T-helper 2 cell treated with Interferon-gamma antibody and Interleukin-4, amounts not matched to agents 5 μg/mL and 100 μg/mL, for 36 hours (primary cell): ENCODE measurements at places on chromosomes 3 and 15.

GRCh38 chr3:194938845-194939531 lies 253.3 kb downstream of the FAM43A start:
- H3K4me1 ChIP-seq = no peaks in the 10 kb centered on the region
- DNase-seq = no peak
- H3K36me3 ChIP-seq = no peaks in the 10 kb centered on the region
- H3K4me3 ChIP-seq = no peak overlapping the region
- H3K27me3 ChIP-seq = peaks cover 2% of the 10 kb centered on the region

- H3K4me3 ChIP-seq = no peak overlapping the region
- DNase-seq = no peak
- H3K27ac ChIP-seq = no peak overlapping the region
- no peaks in the 10 kb centered on the region for H3K36me3 ChIP-seq
- H3K4me1 ChIP-seq = no peaks in the 10 kb centered on the region
These were observed 101.3 kb downstream of the WDR76 start for GRCh38 chr15:43928152-43928551.

- H3K4me1 ChIP-seq = peaks cover 44% of the 10 kb centered on the region
- peak; percentile 27 for DNase-seq
- H3K27ac ChIP-seq = peak overlapping the region; percentile 79
- H3K36me3 ChIP-seq = peaks cover 2% of the 10 kb centered on the region
These were observed 2.6 kb upstream of the ZSCAN2 start for GRCh38 chr15:84598250-84598649.

DNA sequence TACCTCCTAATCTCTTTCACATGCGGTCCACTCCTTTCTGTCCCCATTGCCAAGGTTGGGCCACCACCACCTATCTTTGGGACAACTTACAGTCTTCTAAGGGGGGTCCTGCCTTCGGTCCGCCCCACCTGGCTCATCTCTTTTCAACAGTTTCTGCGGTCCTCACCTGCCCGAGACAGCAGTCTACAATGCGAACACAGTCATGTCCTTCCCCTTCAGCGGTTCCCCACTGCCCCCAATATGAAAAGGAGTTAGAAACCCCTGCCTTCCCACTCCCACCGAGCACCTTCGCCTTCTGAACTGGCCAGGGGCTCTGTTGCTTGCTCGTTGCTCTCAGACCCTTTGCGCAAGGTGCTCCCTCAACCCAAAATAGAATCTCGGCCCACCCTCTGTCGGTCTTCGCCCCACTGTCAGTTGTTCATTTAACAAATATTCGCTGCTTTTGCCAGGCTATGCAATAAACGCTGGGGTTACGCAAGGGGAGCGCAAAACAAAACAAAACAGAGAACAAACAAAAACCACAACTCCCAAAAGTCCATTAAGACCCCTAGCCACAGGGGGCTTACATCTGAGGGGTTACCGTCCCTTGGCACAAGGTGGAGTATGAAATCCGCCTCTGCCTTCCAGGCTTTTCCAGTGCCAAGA lies 611 bp upstream of the FANCI start:
- peak overlapping the region; percentile 97 for H3K4me3 ChIP-seq
- H3K36me3 ChIP-seq = peaks cover 36% of the 10 kb centered on the region
- peak overlapping the region; percentile 64 for H3K27ac ChIP-seq
- DNase-seq = no peak

DNA sequence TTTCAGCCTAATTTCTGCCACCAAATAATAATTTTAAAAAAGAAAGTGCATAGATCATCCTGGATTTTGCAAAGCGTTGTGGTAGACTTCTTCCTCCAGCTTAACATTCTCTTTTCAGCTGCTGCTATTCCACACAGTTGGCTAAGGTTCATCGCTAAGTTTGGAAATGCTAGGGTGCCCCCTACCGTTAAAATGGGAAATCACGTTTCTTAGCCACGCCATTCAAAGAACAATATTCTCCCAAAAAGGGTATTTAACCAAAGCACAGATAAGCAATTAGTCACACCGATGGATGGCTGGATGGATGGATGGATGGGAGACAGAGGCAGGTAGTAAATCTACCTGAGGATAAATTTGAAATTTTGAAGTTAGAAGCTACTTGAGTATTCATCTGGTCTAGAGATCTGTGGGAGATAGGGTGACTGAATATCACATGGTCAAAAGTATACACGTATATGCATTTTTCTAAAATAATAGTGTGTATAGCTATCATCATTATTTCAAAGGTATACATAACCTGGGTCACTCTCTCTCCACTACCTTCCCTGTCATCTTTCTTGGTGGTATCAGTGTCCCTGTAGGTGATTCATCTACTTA lies 67.2 kb downstream of the EFHB start:
- no peak overlapping the region for H3K4me3 ChIP-seq
- peak; percentile 8 for DNase-seq
- H3K36me3 ChIP-seq = no peaks in the 10 kb centered on the region
- no peak overlapping the region for H3K27ac ChIP-seq

- no peak overlapping the region for H3K27ac ChIP-seq
- no peak overlapping the region for H3K4me3 ChIP-seq
- H3K4me1 ChIP-seq = no peaks in the 10 kb centered on the region
- H3K27me3 ChIP-seq = no peaks in the 10 kb centered on the region
These were observed 388.7 kb upstream of the SGO1 start for GRCh38 chr3:20574746-20575145.

DNA sequence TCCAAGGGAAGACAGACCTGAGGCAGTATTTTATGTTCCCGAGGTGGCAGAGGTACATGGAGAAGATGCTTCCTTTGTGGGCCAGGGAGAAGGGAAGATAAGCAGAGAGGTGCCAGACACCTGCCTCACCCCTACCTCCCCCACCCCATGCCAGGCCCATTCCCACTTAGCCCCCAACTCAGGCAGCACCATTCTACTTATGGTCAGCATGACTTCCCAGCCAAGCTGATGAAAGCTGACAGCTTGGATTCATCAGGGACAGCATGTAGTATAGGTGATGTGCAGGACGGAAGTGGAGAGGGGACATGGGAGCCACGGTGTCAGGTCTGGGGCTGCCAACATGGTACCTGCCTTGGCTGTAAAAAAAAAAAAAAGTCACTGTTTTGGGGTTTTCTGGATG lies 57.5 kb upstream of the CSPG4 start:
- H3K27me3 ChIP-seq = peaks cover 10% of the 10 kb centered on the region
- DNase-seq = no peak
- no peak overlapping the region for H3K4me3 ChIP-seq

GRCh38 chr15:78200276-78200930 lies 34.0 kb downstream of the ACSBG1 start:
- no peaks in the 10 kb centered on the region for H3K36me3 ChIP-seq
- H3K27ac ChIP-seq = no peak overlapping the region
- no peak for DNase-seq
- peaks cover 4% of the 10 kb centered on the region for H3K4me1 ChIP-seq
- peaks cover 2% of the 10 kb centered on the region for H3K27me3 ChIP-seq

DNA sequence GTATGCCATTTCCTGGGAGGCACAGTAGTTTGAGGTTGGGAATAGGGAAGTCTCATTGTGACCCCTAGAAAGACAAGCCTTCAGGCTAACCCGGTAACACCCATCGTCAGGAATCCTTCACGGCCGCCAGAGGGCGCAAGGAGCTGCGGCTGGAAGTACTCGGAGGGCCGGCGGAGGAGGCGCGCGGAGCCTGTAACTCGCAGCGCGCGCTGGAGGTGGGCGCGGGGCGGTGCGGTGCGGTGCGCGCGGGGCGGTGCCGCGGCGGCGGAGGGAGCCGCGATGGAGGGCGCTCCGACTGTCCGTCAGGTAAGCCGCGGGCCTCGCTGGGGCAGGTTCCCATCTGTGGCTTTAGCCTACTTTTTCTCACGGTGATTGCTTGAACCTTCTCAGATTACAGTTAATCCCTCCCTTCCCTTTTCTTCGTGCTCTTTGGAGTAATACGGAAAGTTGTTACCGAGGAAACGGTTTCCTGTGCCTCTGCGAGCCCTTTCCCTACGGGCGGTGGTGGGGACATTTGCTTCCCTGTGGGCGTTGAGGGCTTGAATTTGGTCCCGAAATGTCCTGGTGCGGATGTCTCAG lies at the start of gene GRAMD1C:
Gene GRAMD1C, plus strand, starts transcription at position 158 of the 579 bp plus-strand sequence. Its CDS starts 122 bp downstream, at position 280.
- H3K36me3 ChIP-seq = no peaks in the 10 kb centered on the region
- H3K4me1 ChIP-seq = peaks cover 6% of the 10 kb centered on the region
- peak; percentile 81 for DNase-seq
- no peak within 1 kb of the TSS for H3K27ac ChIP-seq
- H3K4me3 ChIP-seq = peak within 1 kb of the TSS; percentile 73
- H3K27me3 ChIP-seq = peaks cover 5% of the 10 kb centered on the region

DNA sequence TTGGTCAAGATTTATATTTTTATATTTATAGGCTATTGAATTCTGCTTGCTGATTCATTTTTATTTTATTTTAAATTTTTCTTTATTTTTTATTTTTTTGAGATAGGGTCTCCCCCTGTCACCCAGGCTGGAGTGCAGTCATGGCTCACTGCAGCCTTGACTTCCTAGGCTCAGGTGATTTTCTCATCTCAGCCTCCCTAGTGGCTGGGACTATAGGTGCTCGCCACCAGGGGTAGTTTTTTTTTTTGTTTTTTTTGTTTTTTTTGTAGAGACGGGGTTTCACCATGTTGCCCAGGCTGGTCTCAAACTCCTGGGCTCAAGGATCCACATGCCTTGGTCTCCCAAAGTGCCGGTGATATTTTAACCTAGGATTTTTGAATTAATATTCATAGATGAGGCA lies 31.2 kb downstream of the NR2E3 start:
- DNase-seq = no peak
- H3K27me3 ChIP-seq = no peaks in the 10 kb centered on the region
- no peaks in the 10 kb centered on the region for H3K4me1 ChIP-seq
- no peak overlapping the region for H3K4me3 ChIP-seq
- H3K27ac ChIP-seq = no peak overlapping the region
- no peaks in the 10 kb centered on the region for H3K36me3 ChIP-seq

DNA sequence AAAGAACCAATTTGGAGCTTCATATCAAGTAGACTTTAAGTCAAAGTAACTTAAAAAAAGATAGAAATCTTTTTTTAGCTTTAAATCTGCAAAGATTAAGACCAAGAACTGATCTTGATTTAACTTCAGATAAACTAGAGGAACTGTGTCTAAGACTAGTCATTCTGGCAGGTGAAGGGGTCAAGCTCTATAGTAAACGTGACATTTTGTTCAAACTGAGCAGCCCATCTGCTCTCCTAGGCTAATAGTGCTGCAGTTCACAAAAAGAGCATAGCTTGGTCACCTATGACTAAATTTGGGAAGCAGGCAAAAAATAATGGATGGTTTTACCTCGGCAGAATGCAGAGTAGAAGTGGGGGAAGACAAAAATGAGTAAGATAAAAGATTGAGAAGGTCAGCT lies 168.8 kb upstream of the ALCAM start:
- no peak overlapping the region for H3K4me3 ChIP-seq
- H3K27ac ChIP-seq = no peak overlapping the region

- no peak overlapping the region for H3K4me3 ChIP-seq
- peaks cover 7% of the 10 kb centered on the region for H3K36me3 ChIP-seq
- no peak for DNase-seq
- H3K4me1 ChIP-seq = peaks cover 25% of the 10 kb centered on the region
- H3K27ac ChIP-seq = no peak overlapping the region
These were observed 39.0 kb downstream of the TSC22D2 start for GRCh38 chr3:150447084-150447483.

DNA sequence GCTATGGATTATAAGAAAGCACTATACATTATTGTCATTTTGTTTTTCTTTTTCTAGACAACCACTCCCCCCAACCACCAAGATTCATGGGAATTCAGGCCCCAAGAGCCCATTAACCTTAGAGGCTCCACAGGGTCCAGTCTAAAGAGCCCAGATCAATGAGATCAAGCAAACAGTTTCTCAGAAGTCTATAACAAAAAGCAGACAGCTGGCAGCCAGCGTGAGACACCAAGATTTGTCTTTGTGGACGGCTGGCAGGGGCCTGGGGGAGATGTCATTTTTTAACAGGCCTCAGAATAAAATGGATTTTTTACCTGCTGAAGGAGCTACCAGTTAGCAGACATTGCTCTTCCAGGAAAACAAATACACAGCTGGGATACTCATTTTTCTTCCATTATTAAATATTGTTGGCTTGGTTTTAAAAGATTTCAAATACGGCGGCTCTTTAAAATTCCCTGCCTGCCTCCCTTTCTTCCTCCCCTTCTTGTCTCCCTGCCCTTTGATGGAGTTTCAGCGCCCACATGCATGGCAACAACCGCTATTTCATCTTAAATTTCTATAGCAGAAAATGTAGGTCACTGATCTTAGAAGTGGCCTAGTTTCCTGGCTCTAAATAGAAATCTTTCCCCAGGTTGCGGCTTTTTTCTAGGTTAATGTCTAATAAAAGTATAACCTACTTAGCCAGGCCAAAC lies 130.6 kb downstream of the FAM174B start:
- no peak for DNase-seq
- H3K36me3 ChIP-seq = no peaks in the 10 kb centered on the region
- no peaks in the 10 kb centered on the region for H3K27me3 ChIP-seq

DNA sequence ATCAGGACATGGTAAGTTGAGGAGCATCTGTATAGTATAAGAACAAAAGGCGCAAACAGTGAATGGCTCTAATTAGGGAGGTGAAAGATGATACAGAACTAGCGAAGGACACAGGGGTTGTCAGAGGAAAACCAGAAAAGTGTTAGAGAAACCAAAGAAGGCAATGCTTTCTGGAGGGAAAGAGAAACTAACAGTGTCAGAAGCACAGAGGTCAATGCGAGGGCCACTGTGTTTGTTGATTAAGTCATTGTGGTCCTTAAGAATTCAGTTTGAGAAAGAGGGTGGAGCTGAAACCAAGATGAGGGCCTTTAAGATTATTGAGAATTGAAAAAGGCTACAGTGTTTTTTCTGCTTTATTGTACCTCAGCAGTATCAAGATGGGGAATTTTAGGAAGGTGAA lies 28.8 kb downstream of the ATG7 start:
- DNase-seq = peak; percentile 17
- peak overlapping the region; percentile 51 for H3K4me3 ChIP-seq
- H3K36me3 ChIP-seq = peaks cover 52% of the 10 kb centered on the region
- H3K27me3 ChIP-seq = no peaks in the 10 kb centered on the region
- peaks cover 30% of the 10 kb centered on the region for H3K4me1 ChIP-seq
- peak overlapping the region; percentile 77 for H3K27ac ChIP-seq

- peaks cover 7% of the 10 kb centered on the region for H3K4me1 ChIP-seq
- H3K27ac ChIP-seq = no peak overlapping the region
- DNase-seq = no peak
- no peaks in the 10 kb centered on the region for H3K36me3 ChIP-seq
- H3K4me3 ChIP-seq = no peak overlapping the region
These were observed 76.9 kb downstream of the HES1 start for GRCh38 chr3:194212845-194213331.

GRCh38 chr15:99707473-99708270 lies 25.6 kb downstream of the LYSMD4 start:
- DNase-seq = peak; percentile 49
- peak overlapping the region; percentile 71 for H3K27ac ChIP-seq
- peak overlapping the region; percentile 81 for H3K4me3 ChIP-seq
- H3K36me3 ChIP-seq = peaks cover 21% of the 10 kb centered on the region

GRCh38 chr15:90839187-90840071 lies 29.0 kb upstream of the FURIN start:
- peak overlapping the region; percentile 69 for H3K4me3 ChIP-seq
- H3K27ac ChIP-seq = peak overlapping the region; percentile 85
- peaks cover 57% of the 10 kb centered on the region for H3K4me1 ChIP-seq
- no peaks in the 10 kb centered on the region for H3K27me3 ChIP-seq
- DNase-seq = no peak
